ENCODE measurements at places on chromosomes 3 and 15.

DNA sequence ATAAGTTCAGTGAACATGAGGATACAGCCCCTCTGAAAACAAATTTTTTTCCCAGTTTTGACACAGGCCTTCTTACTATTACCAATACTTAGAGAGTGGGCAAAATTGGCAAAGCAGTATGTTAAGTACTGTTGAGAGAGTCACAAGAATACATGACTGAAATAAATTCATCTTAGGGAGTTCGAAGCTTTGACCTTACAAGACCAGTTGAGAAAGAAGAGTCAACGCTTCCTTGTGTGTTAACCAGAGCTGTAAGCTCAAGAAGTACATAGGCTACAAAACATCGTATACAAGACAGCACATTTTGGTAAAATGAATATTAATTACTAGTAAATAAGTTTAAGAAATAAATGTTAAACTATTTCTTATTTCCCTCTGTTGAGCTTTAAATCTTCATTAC lies 164.4 kb upstream of the RORA start:
- no peak for DNase-seq

GRCh38 chr15:62783303-62783957 lies 259.1 kb upstream of the TPM1 start:
- no peak for DNase-seq

GRCh38 chr15:51621936-51622603 lies 501 bp downstream of the DMXL2 start:
- no peak for DNase-seq

DNA sequence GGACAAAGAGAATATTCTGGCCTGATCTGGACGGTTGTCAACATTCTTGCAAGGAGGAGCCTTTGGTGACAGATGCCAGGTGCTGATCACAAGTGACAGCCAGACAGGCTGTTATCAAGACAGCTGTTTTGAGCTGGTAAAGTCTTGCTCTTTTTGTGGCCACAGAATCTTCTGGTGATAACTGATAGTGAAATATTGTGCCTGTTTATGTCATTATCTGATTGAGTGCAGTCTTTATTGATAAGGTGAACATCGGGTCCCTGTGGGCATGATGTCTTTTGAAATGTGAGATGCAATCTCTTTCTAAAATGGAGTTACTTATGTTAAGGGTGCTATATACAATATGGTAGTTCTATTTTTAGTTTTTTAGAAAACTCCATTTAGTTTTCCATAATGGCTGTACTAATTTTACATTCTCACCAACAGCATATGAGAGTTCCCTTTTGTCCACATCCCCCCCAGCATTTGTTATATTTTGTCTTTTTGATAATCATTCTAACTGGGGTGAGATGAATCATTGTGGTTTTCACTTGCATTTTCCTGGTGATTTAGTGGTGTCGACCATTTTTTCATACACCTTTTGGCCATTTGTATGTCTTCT lies 10.7 kb downstream of the CEP63 start:
- no peak for DNase-seq

DNA sequence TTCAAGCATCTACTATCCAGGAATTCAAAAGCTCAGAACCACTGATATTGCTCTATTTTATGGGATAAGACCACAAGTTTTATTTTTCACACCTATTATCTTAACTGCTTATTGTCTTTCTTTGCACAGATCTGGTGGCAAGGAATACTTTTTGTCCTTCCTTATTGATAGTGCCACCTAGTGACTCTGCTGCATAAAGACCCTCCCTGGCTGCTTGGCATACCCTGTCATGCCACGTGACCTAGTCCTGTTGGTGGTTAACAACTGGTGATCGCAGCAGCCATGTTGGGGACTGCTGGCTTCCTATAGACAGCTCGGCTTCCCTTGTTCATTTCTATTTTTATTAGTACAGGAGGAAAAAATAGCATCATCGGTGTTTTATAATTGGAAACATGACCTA lies 236.3 kb downstream of the MEX3B start:
- no peak for DNase-seq

DNA sequence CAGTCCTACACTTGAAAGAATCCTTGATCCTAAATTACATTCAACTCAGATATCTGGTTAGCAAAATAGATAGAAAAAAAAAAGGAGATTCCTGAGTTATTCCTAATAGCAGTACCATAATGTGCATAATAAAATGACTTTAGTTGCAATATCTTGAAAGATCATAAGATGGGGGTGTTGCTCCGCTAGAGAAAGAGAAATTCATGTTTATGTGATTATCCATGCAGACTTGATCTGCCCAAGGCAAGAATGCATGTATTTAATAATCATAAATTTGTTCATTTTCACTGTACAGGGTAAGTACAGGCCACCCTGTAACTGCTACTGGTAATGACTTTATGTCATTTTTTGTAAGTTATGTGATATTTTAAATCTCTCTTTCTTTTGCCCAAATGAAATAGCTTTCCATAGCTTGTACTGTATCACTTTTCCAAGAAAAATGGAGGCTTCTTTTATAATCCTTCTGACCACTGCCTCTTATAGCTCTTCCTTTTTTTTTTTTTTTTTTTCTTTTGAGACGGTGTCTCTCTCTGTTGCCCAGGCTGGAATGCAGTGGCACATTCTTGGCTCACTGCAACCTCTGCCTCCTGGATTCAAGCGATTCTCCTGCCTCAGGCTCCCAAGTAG lies 84.6 kb downstream of the HCN4 start:
- DNase-seq: no peak

DNA sequence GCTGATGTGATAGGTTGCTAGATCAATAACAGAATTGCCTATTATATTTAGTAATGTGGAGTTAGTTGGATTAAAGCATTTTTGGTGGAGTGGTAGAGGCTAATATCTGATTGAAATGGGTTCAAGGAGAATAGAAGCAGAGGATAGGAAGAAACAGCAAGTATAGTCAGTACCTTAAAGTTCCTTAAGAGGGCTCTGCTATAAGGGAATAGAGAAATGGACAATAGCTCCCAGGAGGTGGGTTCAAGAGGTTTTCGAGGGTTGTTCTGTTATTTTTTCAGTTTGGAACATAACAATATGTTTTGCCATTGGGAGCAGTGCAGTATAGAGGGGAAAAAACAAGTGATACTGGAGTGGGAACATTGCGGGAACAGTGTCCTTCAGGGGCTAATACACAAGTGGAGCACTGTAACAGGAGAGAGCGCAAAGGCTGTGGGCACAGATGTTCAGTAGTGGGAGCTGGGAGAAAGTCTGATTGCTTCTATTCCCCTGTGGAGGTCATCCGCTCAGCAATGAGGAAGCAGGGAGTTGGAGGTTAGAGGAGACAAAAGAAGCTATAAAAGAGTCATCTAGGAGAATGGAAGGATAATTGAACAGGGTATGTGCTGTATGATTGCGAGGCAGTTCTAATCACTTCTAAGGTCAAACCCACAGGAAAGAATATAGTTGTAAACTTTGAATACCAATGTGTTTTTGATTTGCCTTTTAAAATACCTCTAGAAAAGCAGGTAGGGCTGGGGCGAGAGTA lies 3.3 kb downstream of the MRPS11 start:
- no peak for DNase-seq

DNA sequence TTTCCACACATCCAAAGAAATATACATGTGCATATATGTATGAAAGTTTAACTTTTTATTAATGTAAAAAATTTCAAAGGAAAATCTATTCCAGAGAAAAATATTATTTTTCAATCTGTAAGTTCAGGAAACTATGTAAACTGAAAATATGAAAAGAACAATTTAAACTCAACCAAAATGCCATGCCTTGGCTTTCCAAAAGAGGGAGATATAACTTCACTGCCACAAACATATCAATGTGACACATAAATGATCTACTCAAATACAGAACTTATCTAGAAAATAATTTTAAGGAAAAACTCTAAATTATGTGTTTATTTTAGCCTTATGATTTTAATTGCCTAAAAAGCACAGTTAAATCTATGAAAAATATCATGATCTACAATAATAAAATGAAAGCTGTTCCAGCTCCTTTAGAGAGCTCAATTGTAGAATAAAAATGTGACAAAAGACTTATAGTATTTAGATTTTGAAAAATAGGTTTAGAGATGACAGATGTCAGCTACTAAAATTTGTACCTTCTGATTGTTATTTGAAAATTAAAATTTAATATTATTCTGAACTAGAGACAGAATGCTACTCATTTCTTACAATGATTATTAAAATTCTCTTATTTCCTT lies 94.8 kb downstream of the GBE1 start:
- no peak for DNase-seq

- DNase-seq: no peak
Measured at GRCh38 chr3:153848702-153849101, 272.5 kb upstream of the ARHGEF26 start.

- DNase-seq: no peak
Measured at GRCh38 chr3:197501496-197501878, 54.3 kb downstream of the BDH1 start.

DNA sequence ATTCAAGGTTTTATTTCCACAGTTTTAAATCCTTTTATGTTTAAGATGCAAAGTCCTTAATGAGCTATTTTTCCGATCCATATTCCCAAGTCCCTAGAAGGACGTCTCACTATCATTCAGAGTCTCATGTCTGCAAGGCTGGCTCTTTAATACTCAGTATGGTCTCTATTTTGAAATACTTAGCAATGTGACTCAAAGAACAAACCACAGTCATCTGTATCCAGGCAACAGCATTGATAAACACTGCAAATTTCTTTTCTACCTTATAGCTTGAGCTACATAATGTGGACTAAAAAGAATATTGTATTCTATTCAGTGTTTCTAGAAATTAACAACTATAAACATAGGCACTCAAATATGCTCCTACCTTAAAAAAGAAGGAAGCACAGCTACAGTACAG lies 588.3 kb upstream of the NAALADL2 start:
- no peak for DNase-seq

GRCh38 chr15:41564960-41565502 lies 6.0 kb downstream of the TYRO3 start:
- DNase-seq: no peak

- no peak for DNase-seq
Measured at GRCh38 chr3:187101184-187102072, 37.9 kb downstream of the RPL39L start.

GRCh38 chr3:157284688-157285087 lies 124.7 kb upstream of the CCNL1 start:
- no peak for DNase-seq

DNA sequence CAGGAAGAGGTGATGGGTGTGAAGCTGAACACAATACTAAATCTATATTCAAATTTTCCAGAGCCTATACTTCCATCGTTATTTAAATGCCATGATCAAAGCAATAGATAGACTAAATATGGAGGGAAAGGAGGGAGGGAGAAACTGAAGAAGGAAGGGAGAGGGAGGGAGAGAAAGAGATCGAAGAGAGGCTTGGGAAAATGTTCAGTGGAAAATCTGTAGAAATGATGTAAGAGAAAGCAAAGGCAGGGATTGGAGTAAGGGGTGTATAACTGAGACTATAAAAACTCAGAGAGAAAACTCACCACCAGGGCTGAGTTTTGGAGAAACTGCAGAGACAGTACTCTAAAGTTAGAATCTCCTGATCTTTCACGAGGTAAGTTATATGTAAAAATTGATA lies at the start of gene OSTN:
TSS of gene OSTN (plus strand) at position 310 of the 400 bp plus-strand sequence. CDS start 13,292 bp downstream, outside the sequence.
- DNase-seq: no peak

DNA sequence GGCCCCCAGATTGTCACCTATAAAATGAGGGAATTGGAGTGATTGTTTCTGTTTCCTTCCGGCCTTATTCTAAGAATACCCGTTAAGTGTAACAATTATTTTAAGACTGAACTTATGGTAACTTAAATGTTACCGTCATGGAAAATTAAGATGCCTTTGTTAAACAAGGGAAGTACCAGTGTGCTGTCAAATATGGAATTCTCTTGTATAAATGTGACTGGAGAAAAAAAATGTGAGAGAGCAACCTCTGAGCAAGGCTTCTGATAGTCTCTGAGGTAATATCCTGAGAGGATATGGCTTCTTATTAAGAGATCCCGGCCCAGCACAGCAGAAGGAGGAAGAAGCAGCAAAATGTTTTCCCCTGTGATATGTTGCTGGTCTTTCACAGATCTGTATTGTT lies 480.7 kb upstream of the ADAMTS9 start:
- DNase-seq: no peak

DNA sequence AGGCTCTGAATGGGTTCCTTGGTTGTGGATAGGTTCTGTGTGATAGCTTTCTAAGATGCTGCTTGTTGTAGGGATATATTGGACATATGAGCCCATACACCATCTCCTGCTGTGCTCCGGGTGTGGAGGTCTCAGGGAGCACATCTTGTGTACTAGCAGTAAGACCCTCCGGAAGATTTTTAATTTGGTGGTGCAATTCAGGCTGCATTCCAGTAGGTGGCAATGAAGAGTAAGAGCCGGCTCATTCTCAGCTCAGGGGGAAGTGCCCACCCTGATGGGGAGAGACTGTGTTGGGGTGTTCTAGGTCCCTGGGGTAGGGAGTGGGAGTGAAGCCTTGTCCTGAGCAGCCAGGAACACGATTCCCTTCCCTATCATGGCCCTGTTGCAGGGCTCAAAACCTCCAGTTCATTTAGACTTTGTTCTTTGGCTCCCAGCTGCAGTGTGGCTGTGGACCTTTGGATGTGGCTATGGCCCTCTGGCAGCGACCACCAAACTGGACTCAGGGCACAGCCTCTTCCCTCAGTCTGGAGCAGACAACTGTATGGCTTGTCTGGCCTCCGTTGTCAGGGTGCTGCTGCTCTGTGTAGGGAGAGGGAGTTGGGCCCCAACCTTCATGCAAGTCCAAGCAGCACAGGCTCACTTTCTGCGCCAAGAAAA lies 104.7 kb downstream of the UNC13C start:
- DNase-seq: no peak

GRCh38 chr3:185176750-185177359 lies 24.0 kb upstream of the C3orf70 start:
- DNase-seq: no peak

DNA sequence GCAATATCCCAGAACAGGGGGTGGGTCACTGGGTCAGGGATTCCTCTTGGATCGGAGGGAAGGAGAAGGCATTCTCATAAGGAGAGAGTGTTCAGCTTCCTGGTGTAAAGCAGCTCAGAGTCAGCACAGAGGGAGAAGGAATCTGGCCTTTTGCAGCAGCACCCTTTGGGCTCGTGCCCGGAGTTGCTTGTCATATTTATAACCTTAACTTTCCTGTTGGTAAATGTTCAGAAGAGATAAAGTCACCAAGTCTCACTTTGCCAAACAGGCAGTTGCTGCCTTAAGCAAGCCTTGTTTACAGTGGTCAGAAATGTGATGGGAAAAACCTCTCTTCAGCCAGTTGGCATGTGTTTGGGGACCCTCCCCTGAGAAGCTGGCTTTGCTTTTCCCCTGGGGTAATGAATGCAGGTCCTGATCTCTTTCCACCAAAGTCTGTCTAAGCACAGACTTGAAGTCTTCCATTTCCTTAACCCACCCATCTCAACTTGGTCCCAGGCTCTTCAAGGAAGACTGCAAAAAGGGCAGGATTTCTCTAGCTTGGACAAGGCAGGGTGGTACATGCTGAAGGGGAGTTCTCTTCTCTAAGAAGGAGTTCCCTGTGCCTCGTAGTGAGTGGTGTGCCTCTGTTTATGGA lies 206.9 kb upstream of the BHLHE40 start:
- DNase-seq: no peak

DNA sequence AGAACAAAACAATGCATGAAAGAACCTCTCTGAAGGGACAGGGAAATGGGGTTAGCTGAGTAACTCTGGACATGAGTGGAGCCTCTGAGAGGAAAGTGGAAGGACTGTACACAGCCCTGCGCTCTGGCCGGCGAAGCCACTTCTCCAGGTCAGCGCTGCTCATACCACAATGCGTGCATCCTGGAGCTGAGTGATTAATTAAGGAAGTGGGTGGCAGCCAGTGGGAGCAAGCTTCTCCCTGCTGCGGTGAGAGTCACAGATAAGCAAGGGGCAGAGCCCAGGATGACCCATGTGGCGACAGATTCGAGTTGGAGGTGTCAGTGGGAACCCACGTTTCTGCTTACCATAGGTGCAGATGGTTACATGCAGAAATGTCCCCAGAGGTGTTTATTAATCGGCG lies 48.0 kb downstream of the KLF15 start:
- DNase-seq: no peak

All from NCI-H2081 treated with DMSO at 0.1 percent for 48 hours (cell line).